ENCODE measurements at places on chromosomes 3 and 15.

- no peak for DNase-seq
These were observed 404.2 kb upstream of the RGMA start for GRCh38 chr15:93493172-93493571.

DNA sequence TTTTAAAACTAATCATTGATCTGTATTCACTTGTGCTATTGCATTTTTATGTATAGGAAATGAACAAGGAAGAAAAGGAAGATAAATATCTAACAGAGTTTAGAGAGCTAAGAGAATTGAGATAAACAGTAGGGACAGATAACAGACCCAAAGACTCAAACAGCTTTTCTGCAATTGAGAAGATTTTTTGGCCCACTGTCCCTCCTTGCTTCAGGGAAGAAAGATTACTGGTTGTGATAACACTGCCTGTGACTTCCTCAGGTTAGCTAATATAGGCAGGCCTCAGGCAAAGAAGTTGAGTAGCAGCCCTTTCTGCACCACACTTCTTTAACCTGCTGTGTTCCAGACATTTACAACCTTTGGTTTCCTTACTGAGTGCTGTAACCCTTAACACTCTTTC lies 2.7 kb upstream of the COX17 start:
- DNase-seq, result no peak

DNA sequence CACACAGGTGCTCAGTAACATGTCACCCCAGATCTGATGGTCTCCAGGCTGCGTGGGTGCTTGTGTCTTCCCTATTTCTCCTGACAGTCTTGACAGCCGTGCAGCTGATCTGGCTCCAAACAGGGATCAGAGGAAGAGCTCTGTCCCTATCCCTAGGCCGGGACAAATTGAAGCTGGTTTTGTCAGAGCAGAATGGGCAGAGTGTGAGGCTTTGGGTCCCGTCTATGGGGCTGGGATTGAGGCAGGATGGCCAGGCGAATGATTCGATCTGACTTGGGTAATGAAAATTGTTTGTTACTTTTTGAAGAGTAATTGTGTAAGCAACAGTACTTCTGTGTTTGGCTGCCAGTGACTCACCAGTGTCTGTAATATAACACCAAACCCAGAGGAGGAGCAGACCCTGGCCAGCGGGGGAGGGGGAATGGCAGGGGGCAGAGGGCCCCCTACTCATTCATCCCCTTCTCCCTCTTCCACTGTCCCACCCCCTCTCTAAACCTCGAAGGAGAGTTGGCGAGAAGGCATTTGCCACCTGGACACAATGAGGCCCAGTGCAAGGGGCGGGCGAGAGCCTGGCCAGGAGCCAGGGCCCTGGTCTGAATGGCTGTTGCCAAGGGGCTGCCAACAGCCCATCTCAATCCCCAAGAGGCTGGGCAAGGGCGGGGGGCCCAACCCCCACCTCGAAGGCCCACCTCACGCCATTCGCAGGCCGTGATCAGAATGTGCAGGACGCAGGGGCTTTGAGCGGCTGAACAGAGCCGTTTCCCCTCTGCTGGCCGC lies 4.9 kb upstream of the MAGEF1 start:
- no peak for DNase-seq

- DNase-seq, result no peak
These were observed 243.5 kb upstream of the DCBLD2 start for GRCh38 chr3:99145031-99145430.

DNA sequence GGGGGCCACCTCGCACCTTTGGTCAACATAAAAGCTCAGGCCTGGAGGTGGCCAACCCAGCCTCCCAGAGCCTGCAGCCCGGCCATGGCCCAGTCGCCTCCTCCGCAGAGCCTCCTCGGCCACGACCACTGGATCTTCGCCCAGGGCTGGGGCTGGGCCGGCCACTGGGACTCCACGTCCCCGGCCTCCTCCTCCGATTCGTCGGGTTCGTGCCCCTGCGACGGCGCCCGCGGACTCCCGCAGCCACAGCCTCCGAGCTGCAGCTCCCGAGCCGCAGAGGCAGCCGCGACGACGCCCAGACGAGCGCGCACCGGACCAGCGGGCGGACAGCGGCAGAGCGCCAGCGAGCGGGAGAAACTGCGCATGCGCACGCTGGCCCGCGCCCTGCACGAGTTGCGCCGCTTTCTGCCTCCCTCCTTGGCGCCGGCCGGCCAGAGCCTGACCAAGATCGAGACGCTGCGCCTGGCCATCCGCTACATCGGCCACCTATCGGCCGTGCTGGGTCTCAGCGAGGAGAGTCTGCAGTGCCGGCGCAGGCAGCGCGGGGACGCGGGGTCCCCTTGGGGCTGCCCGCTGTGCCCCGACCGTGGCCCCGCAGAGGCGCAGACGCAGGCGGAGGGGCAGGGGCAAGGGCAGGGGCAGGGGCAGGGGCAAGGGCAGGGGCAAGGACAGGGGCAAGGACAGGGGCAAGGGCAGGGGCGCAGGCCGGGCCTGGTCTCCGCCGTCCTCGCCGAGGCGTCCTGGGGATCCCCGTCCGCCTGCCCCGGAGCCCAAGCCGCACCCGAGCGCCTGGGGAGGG lies at the start of gene MESP2:
Gene MESP2, plus strand, starts transcription at position 59 of the 799 bp plus-strand sequence. Its CDS starts 26 bp downstream, at position 85.
- DNase-seq, result peak; percentile 24

DNA sequence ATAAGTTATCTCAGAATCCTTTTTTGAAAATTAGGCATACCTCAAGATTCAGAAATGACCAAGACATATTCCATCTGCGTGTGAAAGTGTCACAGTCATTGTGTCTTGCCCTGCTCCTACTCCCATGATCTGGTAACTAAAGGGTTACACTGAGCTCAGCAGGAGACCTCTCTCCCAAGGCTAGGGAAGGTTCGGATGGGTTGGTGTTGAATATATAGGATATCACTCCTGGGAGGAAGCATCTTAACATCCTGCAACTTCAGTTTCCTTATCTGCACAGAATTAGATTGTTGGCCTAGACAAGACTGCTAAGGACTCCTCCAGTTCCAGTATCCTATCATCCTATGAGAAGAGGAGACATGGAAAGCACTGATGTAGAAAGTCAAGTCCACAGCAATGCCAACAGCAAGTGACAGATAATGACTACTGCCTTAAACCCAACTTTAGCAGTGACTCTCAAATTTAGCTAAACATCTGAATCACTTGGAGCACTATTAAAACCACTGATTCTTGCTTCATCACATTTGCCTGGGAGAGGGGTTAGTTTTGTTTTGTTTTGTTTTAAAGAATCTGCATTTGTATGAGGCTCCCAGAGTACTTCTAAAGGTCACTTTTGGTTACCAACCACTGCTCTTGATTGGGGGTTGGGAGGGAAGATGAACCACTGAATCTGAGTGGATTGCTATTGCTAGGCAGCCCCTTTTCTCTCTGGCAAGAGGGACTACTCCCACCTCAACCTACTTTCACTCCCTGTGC lies 9.7 kb downstream of the ADAMTS9 start:
- DNase-seq, result no peak

GRCh38 chr3:48934333-48934991 lies 15.8 kb downstream of the ARIH2 start:
- no peak for DNase-seq

- DNase-seq, result no peak
These were observed 92.0 kb upstream of the TRIM42 start for GRCh38 chr3:140585828-140586227.

GRCh38 chr15:69593981-69594966 lies 141.7 kb downstream of the RPLP1 start:
- no peak for DNase-seq

GRCh38 chr3:177471733-177472480 lies 274.6 kb upstream of the TBL1XR1 start:
- DNase-seq, result no peak
